ENCODE measurements at places on chromosomes 1 and 21.

DNA sequence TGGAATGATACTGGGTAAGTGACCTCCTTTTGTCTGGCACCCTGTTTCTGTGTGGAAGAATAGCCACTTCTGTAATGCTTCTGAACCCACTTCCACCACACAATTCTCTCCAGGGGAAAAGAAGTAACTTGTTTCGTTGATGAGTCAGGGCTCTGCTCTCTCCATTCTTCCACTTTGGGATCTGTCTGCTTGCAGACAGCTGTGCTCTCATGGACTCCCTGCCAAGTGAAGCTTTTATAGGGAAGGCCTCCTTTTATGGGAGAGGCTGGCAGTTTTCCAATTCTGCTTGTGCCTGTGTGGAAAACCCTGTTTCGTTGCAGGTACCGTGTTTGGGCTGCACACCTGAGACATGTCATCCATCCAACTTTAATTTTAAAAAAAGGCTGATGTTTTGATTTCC is 130.7 kb downstream of the GIPC2 start:
- no peak for DNase-seq

DNA sequence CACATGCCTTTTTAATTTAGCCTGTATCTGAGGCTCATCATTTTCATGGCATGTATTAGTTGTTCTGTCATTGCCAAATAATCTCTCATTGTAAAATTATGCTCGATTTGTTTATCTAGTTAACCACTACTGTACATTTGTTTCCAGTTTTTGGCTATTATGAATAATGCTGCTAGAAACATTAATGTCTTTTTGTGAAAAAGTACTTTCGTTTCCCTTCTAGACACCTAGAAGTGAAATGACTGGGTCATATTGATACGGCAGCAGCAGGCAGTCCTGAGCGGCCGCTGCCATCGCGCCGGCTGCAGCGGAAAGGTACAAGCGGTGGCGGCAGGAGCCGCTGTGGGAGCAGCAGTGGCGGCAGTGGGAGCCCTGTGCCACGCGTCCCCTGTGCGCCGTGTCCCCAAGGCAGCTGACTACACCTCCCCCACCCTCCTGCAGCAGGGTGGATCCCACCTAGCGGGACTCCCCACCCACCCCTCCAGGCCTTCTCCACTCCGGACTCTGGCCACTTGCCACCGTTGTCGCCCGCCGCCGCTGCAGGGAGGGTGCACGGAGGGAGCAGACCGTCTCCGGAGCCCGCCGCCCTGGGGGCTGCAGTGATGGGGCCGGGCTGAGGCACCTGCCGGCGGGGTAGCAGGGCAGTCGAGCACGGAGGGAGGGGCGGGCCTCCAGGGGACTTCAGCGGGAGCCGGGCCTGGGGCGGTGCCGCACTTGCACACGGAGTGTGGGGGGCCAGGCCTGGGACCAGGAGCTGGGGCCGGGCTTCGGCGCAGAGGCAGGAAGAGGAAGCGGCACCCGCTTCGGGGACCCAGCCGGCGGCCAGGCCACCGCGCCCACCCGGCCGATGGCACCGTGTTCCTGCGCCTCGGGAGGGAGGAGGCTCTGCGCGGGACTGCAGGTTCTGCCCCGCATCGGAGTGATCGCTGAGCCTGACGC is 66.8 kb upstream of the RGS7 start:
- no peak for DNase-seq

- no peak for DNase-seq
Measured at GRCh38 chr1:61432616-61433388, 292.1 kb downstream of the TM2D1 start.

GRCh38 chr1:10898921-10899320 is 102.5 kb upstream of the CASZ1 start:
- no peak for DNase-seq

GRCh38 chr1:37905727-37906126 is 41.1 kb downstream of the INPP5B start:
- DNase-seq = no peak

DNA sequence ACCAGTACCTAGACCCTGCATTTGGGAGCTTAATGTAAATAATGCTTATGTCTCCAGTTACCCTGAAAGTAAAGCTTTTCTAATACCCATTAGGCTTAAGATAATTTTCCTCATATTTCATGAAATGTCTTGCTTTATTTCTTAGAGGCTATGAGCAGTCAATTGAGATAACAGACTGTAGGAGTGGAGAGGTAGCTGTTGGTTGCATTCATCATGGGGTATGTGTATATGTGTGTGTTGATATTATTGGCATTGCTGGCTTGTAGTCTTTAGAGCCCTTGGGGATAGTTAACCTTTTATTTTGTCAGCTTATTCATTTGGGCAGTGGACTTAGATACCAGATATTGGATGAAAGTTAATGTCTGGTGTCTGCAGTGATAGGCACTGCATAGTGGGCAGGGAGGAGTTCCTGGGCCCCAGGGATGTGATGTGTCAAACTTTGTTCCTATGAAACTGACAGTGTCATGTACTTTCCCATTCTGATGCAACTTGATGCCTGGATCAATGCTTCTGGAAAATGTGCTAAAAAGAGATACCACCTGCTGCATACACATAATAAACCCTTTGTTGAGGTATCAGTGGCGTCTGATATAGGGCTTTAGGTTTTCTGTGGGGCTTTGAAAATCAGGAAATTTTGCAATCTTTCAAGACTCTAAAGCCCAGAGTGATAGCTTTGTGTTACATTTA is 83.9 kb downstream of the MAST2 start:
- no peak for DNase-seq

GRCh38 chr1:67399199-67399993 is 30.8 kb downstream of the SERBP1 start:
- no peak for DNase-seq

DNA sequence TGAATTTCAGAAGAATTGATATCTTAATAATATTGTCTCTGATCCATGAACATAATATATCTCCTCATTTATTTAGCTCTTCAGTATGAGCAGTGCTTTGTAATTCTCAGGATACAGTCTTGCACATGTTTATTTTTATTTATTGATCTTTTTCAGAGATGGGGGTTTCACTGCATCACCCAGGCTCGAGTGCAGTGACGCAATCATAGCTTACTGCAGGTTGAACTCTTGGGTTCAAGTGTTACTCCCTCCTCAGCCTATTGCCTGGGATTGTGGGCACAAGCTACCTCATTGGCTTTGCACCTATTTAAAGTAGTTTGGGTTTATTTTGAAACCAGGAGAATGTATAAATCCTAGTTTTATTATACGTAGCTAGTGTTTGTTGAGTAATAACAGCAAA is 4.7 kb downstream of the RPS6KC1 start:
- no peak for DNase-seq

DNA sequence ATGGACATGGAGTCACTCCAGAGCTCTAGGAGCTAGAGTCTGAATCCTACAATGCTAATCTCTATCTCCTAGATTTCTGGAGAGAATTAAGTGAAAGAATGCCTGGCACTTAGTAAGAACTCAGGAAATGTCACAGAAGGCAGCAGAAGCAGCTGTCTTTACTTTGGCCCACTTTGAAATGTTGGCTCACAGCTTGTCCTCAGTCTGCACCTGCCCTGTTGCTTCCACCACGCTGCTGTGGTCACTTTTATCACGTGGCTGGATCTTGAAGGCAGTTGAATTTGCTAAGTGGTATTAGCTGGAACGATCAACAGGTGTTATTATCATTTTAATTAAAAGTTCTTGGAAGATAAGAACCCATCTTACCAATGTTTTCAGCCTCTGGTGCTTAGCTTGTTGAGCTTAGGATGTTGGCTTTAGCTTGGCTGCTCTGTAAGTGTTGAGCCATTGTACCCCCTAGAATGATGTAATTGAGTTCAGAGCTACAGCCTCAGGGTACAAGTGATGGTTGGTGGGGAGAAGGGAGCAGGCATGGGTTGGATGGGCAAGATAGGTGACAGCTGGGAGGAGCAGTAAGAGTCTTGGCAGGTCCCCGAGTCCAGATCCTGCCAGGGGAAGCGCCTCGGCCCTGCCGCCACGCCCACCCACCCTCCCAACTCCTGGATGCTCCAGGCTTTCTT is 41.9 kb upstream of the EPS8L3 start:
- no peak for DNase-seq

GRCh38 chr1:85992791-85993190 is 163.8 kb downstream of the COL24A1 start:
- no peak for DNase-seq
